ENCODE measurements at places on chromosomes 11 and 22.

DNA sequence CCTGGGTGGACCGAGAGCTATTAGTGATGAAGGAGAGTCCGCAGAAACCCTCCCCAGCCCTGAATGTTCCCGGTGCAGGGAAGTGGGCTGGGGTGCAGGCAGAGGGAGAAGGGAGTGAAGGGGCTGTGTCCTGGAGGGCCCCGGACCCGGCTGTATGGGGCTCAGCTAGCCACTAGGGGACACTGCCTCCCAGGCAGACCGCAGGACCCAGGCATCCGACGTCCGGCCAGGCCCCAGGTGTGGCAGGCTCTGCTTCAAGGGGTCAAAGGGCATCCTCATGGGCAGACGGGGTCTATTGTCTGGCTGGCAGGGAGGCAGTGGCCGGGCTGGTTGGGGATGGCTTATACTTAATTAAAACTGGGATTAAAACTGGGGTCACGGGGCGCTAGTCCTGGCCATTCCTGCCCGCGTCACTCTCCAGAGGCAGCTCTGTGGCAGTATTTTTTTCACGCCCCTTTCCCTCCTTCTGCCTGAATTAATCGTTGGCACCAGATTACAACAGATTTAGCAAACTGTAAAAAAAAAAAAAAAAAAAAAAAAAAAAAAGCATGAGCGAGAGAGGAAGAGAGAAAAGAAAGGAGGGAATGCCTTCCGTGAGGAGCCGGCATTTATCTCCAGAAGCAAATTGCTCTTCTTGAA is 5.1 kb downstream of the FLRT1 start:
- no peak for DNase-seq

GRCh38 chr22:36904260-36904880 is 9.1 kb upstream of the CSF2RB start:
- DNase-seq = no peak

DNA sequence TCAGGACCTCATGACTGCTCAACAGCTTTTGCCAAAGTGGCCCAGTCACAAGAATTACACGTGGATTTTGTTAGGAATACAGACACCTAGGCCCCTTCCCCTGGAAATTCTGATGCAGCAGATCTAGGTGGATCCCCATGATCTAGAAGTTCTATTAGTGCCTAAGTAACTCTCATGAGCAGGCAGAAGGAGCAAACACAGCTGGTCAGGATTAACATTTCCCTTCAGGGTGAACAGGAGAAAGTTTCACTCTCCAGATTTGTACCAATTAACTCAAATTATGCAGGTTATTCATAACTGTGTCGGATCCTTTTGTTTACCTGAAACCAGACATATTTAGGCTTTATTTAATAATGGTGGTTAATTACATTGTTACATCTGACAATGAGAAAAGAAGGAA is 593.4 kb upstream of the ARHGAP42 start:
- no peak for DNase-seq

- DNase-seq = no peak
These were observed 80.2 kb downstream of the DSCAML1 start for GRCh38 chr11:117716521-117717440.

- no peak for DNase-seq
These were observed 114.1 kb upstream of the SESN3 start for GRCh38 chr11:95344932-95345642.

- no peak for DNase-seq
These were observed 8.8 kb downstream of the FOXR1 start for GRCh38 chr11:118980191-118980881.

DNA sequence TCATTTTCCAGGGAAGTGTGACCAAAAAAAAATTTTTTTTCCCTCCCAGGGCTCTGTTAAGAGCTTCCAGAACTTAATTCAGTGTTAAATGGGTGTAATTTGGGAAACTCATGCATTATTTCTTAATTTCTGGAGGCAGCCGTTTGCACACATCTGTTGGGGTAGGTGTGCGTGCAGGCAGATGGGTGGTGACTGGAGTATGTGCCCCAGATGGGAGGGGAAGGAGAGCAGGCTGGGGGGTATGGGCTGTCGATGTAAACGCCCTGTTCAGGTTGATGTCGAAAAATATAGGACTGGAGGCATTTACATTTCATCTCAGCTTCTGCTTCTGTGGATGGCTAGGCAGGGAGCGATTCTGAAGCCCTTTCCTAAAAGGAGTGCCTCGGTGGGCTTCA is 13.7 kb upstream of the SHISAL1 start:
- no peak for DNase-seq

- DNase-seq = no peak
These were observed 21.6 kb upstream of the RFPL2 start for GRCh38 chr22:32226326-32227104.

DNA sequence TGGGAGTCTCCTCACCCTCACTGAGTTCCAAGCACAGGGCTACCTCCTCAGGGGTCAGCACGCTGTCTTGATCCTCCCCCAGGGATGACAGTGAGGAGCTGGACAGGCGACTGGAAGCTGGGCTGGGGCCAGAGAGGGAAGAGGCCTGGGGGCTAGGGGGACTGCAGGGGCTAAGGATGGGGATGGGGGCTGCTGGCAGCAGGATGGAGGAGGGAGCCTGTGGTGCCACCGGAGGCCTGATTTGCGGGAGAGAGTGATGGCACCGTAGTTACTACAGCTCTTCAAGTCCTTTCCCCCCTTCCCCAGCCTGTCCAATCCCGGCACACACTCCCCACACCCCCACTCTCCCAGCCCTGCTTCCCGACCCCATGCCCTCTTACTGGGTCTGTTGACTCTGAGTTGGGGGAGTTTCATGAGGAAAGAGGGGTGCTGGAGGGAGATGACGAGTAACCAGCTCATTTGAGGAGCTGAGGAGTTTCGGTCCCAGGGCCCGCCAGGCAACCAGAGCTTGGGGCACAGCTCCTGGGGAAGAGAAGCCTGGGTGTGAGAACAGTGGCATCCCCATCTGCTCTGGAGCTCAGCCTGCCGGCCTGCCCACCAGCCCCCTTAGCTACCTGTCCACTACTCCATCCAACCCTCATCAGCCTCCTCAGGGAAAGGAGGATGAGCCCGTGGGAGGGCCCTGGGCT is 10.5 kb downstream of the ROBO4 start:
- DNase-seq = no peak

GRCh38 chr11:63610604-63611394 is 3.4 kb downstream of the PLAAT3 start:
- no peak for DNase-seq

DNA sequence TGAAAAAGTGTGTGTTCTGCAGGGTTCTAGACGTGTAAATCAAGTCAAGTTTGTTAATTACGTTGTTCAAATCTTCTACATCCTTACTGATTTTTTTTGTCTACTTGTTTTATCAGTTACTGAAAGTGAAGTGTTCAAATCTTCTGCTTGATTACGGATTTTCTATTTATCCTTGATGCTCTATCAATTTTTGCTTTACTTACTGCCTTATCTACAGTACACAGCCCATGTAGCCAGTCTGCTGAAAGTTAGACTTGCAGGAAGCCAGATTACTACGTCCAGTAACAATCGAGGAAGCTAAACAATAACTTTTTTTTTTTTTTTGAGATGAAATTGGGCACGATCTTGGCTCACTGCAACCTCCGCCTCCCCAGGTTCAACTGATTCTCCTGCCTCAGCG is 15.6 kb upstream of the C11orf24 start:
- no peak for DNase-seq

DNA sequence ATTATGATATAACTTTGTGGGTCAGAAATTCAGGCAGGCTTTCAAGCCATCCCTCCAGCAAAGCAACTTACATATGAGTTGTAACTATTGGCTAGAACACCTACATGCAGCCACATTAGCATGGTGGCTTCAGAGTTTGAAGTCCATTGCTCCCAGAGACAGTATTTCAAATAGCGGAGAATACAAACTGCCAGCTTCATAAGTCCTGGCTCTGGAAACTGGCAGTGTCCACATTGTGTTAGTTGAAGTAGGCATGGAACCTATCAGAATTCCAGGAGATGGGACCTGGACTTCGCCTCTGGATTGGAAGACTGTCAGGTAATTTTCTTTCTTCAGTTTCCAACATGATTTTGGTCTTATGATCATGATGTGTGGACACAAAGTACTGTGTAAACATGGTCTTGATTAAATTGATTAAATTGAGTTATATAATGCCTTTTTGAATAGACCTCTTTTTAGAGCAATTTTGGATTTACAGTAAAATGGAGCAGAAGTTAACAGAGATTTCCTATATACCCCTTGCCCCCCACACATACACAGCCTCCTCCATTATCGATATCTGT is 209.9 kb upstream of the NAV2 start:
- DNase-seq = no peak

- DNase-seq = no peak
These were observed 29.7 kb downstream of the GNB1L start for GRCh38 chr22:19824926-19825339.

GRCh38 chr11:33475993-33476392 is 218.8 kb downstream of the HIPK3 start:
- DNase-seq = no peak

GRCh38 chr11:68038718-68039525 is at the start of gene TCIRG1:
TCIRG1 (plus strand) TSS chr11:68039025; CDS start chr11:68041272, 2,247 bp downstream.
- peak; percentile 51 for DNase-seq

DNA sequence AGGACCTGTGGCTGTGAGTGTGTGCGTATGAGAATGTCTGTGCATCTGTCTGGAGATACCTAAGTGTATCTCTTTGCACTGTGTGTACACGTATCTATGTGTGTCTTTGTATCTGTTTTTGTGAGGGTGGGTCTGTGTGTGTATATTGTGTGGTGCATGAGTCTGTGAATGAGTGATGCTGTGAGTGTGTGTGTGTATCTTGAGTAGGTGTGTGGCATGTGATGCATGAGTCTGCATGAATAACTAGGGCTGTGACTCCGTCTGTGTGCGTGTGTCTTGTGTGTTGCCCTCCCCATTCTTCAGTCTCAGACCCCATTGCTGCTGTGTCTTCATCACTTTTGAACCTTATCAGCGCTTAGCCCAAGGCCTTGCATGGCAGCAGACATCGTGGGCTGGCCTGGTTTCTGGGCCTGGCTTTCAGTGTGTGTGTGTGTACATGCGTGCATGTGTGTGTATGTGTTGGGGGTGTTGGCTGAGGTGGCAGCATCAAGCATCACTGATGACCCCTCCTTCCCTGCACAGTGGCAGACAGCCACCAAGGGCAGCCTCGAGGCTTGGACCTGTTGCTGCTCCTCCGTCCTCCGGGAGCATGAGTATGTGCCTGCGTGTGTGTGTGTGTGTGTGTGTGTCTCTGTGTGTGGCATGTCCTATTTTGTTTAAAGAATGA is 1.4 kb downstream of the SGSM1 start:
- no peak for DNase-seq

- DNase-seq = no peak
These were observed 31.8 kb downstream of the ETS1 start for GRCh38 chr11:128555606-128556005.

- no peak for DNase-seq
These were observed 380.7 kb downstream of the MN1 start for GRCh38 chr22:27420817-27421361.

- no peak for DNase-seq
These were observed 27.4 kb downstream of the SEZ6L start for GRCh38 chr22:26196657-26197056.

- DNase-seq = no peak
These were observed 150.7 kb downstream of the ADAMTS15 start for GRCh38 chr11:130599073-130599654.

GRCh38 chr22:30429887-30430286 is 4.3 kb downstream of the MTFP1 start:
- no peak for DNase-seq

GRCh38 chr22:46322711-46323110 is 12.8 kb upstream of the TRMU start:
- DNase-seq = no peak

DNA sequence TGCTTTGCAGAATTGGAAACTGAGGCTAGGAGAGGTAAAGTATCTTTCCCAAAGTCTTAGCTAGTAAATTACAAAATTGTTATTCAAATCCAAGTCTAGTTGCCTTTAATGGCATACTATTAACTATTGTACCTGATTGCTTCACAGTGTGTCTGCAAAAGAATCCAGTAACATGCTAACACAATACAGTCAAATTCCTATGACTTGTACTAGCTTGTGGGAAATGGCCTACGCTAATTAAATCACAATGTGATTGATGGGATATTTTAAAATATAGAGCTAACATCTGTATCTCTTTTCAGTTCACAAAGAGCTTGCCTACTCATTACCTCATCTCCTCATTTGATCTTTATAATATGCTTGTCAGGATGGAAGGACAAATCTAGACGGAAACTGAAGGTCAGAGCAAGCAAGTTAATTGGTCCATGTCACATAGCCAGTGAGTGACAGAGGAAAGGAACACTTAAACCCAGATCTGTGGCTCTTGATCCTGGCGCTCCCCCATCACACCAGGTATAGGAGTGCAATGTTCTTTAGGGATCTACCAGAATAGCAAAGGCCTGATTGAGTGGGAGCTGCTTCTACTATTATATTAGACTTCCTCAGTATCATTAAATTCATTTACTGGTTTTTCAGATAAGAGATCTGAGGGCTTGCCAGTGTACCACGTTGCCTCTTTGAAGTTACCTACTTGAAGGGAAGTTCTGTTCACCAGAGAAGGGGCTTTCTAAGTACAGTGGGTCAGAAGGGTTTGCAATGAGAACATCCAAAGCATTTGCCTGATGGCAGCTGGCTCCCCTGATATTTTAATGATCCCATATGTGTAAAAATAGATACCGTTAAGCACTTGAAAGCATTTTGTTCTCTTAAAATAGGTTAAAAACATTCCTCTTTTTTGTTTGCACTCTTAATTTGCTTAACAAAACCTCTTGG is 213.6 kb upstream of the SESN3 start:
- DNase-seq = no peak

- DNase-seq = no peak
These were observed 12.5 kb downstream of the TMEM258 start for GRCh38 chr11:61779666-61780525.

GRCh38 chr11:44634401-44635281 is 69.2 kb downstream of the CD82 start:
- no peak for DNase-seq

GRCh38 chr22:47155131-47155885 is 392.9 kb downstream of the TBC1D22A start:
- DNase-seq = no peak

- DNase-seq = no peak
These were observed 122.6 kb downstream of the MICAL2 start for GRCh38 chr11:12232817-12233601.

DNA sequence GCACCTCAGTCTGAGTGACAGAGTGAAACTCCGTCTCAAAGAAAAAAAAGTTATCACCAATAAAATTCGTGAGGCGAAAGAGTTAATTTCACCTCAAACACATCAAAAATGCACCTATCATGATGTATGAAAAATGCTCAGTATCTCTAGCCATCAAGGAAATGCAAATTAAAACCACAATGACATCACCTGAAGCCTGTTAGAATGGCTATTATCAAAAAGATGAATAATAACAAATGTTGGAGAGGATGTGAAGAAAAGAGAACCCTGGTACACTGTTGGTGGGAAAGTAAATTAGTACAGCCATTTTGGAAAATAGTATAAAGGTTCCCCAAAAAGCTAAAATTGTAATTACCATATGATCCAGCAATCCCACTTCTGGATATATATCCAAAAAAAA is 23.6 kb downstream of the CHEK2 start:
- no peak for DNase-seq

- DNase-seq = no peak
These were observed 4.3 kb upstream of the EXPH5 start for GRCh38 chr11:108597736-108598355.
